ENCODE measurements at places on chromosomes 5 and 9. TPM values are rescaled to one million over a fixed set of nuclear protein-coding genes. Genes with fewer than 3 reads are reported as not detected.

Gene DIPK1B
- total RNA-seq: 26.4 TPM

Gene CARTPT
- not detected for total RNA-seq

Gene NRARP
- total RNA-seq: 7.4 TPM

Gene IRX4
- not detected for total RNA-seq

Gene NTRK2
- total RNA-seq: 0.04 TPM

Gene SLC28A3
- not detected for total RNA-seq

Gene KCTD16
- total RNA-seq: 1.1 TPM

Gene OBP2B
- not detected for total RNA-seq

Gene SPINK1
- not detected for total RNA-seq

Gene GAPVD1
- total RNA-seq: 55.3 TPM

Gene OR1N2
- total RNA-seq: not detected

Gene PRELID1
- total RNA-seq: 194 TPM

Gene GOLPH3
- total RNA-seq: 64.6 TPM

Gene ZFR
- 110 TPM for total RNA-seq

Gene ACTBL2
- total RNA-seq: not detected

All from A673 (cell line).